Osteocyte (in vitro differentiated cells): ENCODE measurements at places on chromosomes 3 and 15.

DNA sequence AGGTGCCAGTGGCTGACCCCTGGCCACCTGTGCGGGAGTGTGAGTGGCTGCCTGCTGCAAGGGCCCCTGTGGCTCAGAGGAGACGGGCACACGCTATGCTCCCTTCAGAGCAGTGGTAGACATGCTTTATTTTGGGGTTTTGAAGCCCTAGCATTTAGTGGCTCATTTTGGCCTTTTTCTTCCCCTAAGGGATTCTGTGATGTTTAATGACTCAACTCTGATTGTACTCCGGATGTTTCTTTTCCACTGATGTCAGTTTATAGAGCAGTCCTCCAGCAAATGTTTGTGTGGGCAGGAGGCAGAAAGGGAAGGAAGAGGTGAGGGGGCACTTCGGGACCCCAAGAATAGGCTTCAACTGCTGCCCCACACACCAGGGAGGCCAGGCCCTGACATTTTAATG is 288.9 kb upstream of the C2CD4B start:
- DNase-seq, result no peak

GRCh38 chr3:116378077-116378476 is 67.2 kb downstream of the LSAMP start:
- DNase-seq, result no peak

- no peak for DNase-seq
Observed at GRCh38 chr3:33751336-33751735, 33.3 kb upstream of the CLASP2 start.

GRCh38 chr15:47326410-47327333 is 390.6 kb upstream of the SEMA6D start:
- DNase-seq, result no peak

- DNase-seq, result no peak
Observed at GRCh38 chr15:52133510-52134220, 21.1 kb upstream of the BCL2L10 start.

DNA sequence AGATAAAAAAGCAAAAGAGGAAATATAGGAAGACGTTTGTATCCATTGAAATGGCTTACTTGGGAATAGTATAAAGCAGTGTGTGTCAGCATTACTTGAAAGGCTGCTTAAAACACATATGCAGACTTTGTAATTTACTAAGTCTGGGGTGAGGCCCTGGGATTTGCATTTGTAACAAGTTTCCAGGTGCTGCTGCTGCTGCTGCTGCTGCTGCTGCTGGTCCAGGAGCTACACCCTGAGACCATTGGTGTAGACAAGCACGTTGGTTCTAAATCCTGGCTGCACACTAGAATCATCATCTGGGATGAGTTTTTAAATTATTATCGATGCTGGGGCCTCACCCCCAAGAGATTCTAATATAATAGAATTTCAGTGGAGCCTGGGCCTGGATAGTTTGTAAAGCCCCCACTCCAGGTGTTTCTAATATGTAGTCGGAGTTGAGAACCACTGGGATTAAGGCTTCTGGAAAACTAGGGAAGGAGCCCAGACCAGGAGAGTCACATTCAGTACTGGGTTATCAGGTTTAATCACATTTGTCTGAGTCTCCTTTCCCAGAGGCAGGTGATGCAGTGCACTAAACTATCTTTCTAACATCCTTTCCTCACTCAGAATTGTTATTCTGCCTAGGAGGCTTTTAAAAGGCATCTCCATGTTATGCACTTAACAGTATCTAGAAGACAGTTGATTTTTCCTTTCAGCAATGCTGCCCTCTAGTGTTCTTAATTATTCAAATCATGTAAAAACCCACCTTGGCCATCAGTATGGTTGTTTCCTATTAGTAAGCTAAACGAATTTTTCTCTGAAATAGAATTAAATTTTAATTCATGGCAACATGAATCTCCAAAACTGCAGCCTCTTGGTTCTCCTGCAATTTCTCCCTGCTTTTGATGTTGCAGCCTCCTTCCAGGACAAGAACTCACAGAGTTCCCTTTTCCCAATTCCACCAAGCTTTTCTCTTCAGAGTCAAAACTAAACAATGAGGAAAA is 45.4 kb downstream of the SSR3 start:
- no peak for DNase-seq

DNA sequence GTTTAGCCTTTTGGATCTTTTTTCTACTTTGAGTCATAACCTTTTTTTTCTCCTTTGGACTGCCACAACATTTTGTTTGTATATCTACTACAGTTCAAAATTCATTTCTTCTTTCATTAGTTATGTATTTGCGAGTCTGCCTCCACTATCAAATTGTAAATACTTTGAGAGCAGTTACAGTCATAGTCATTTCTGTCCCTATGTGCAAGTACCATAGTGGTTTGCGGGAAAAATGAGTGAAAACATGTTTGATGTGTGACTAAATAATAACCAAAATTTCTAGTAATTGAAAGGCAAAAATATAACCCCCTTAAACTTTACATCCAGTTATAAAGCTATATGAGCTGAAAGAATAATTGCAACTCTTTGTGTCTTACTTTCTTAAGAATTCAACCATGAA is 45.8 kb upstream of the CCDC50 start:
- no peak for DNase-seq

DNA sequence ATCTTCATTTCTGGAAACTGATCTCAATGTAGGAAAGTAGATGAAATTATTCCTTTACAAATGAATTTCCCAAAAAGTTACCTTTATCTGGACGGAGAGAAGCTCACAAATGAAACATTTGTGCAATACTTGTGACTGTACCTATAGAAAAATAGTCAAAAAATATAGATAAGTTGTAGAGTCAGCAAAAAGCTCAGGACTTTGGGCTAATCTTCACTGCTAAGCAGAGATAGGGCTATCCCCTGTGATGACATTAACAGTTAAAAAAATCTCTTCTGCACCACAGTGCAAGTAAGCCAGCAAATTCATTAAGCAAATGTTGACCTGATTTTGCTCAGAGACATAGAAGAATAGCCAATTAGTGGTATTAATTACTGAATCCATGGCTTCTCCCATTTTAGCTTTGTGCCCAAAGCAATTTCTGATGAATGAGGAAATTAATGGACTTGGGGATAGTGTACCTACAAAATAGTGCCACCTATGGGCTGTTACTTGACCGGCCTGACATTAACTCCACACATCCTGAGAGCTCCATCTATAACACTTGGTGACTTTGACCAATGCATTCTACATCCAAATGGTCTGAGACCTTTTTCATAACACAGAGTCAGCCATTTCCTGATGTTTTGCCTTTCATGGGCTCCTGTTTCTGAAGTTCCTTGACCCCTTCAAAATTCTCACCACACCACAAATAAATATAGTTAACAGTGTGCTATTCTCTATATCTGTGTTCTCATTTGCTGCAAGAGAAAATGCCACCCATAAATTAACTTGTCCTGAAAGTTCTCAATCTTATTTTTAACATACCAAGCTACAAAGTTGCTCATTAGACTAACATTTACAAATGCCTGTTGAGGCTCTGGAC is 105.0 kb downstream of the SSR3 start:
- no peak for DNase-seq
